ENCODE measurements at places on chromosomes 1 and 21.
A peak's percentile ranks its signal among the peaks of the same experiment; 100 is the strongest.

GRCh38 chr1:112744009-112744578 is 29.0 kb upstream of the PPM1J start:
- DNase-seq = no peak

GRCh38 chr1:157288996-157289395 is 150.8 kb upstream of the ETV3 start:
- no peak for DNase-seq

DNA sequence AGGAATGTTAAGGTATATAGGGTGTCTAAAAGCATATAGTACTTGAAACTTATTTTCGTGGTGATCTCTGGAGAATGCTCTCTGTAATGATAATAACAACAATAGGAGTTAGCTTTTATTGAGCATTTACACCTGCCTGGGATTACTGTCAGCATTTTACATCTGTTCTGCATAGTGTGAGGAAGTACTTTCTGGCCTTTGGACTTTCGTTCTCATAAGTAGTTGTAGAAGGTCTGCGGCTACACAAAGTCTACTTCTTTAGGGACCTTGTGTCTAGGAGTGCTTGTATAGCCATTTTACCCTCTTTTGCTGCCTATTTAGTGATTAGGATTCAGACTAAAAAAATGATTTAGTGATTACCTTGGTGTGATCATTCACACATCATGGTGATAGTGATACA is 103.6 kb upstream of the GPR52 start:
- no peak for DNase-seq

GRCh38 chr1:156615946-156616345 is 3.3 kb upstream of the HAPLN2 start:
- DNase-seq = peak; percentile 57

DNA sequence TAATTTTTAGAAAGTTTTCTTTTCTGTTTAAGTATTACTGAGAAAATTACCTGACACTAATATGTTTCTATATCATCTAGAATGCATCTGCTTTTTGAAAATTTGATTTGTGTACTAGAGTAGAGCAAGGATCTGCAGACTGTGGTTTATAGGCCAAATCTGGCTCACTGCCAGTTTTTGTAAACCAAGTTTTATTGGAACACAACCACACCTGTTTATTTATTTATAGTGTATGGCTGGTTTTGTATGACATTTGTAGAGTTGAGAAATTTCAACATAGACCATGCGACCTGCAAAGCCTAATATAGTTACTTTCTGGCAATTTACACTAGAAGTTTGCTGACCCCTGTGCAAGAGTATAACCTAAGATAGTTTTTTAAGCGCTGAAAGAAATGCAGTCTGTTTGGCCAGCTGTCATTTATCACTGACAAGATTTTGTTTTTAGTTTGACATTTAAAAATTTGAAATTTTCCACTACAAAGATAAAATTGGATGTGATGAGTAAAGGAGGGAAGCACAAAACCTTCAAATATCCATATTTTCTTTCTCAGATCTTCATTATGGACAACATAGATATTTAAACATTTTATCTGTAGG is 36.1 kb upstream of the CACYBP start:
- DNase-seq = no peak

DNA sequence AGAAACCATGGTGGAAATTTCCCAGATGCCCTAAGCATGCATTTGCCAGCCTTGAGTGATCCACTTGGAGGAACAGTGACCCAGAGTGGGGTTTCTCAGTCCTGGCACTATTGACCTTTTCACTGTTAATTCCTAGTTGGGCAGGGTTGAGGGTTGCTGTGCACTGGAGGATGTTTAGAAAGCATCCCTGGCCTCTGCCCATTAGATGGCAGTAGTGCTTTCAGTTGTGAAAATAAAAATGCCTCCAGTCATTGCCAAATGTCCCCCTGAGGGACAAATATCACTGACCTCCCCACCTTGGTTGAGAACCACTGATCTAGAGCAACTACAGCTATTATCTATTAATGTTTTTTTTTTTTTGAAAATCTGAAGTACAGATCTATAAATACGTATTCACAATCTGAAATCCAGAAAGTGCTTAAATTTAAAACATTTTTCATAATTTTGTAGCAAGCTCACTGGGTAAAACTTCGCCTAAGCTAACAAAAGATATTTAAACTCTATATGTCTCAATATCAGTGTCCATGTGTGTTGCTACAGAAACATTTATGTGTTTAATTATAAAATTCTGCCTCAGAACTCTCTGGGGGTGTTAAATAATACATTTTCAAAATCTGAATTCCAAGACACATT is 27.3 kb downstream of the F3 start:
- peak; percentile 31 for DNase-seq

GRCh38 chr1:111290630-111291029 is at the start of gene CHIA:
Gene CHIA (plus strand): TSS chr1:111290851. CDS start chr1:111310468, 19,617 bp downstream.
- DNase-seq = no peak

GRCh38 chr1:180231506-180231921 is 1.4 kb downstream of the LHX4 start:
- no peak for DNase-seq

DNA sequence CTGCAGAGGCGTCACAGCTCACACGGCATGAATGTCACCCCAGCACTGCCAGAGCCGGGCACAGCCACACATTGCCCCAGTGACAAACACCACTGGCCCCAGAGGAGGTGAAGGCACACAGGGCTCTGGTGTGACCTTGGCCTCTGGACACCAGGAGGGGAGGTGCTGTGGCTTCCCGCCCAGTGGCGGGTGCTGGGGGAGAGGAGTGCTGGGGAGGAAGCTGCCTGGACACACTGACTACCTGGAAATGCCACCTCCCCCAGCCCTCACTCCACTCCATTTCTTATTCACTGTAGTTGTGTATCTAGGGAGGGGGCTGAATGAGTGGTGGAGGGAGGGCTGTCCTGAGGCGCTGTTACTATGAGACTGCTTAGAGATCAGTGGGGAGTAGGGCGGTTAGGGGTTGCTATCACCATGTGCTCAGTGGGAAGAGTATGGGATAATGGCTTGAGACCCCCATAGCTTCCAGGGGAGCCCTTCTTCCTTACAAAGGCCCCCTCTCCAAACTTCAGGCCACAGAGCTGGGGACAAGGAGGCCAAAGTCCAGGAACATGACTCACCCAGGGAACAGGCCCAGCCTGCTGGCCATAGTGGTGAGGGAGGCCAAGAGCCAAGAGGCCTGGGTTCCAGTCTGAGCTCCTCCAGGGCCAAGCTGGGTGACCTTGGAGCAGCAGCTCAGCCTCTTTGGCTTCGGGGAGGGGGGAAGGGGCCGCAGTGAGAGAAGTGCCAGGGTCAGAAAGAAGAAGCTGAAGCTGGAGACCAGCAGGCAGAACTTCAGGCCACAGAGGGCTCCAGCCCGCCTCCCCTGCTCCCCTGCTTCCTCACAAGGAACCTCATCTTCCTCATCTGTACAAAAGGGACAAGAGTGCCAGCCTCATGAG is 40.1 kb downstream of the AHDC1 start:
- no peak for DNase-seq

DNA sequence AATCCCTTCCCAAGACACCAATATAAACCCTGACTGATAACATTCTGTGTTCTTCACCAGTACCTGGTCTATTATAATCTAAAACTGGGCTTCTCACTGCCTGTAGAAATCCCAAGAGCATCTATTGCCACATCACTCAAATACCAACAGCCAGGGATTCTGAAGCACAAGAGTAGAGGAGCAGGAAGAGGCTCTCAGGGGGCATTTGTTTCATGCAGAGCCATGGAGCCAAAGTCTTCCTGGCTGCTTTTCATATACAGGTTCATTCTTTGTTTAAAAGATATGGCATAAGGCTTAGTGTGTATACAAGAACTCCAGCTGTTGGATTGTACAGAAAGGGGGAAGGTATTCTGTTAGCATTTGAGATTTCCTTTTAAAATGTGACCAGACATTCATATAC is 38.2 kb upstream of the USH2A start:
- no peak for DNase-seq

GRCh38 chr1:240621249-240621648 is 9.3 kb upstream of the GREM2 start:
- no peak for DNase-seq

GRCh38 chr1:86795316-86795715 is 90.9 kb downstream of the SH3GLB1 start:
- no peak for DNase-seq

GRCh38 chr1:116586741-116587143 is 15.9 kb upstream of the CD58 start:
- DNase-seq = no peak

- no peak for DNase-seq
Measured at GRCh38 chr1:47611992-47612391, 174.1 kb downstream of the FOXD2 start.

GRCh38 chr1:226708342-226708780 is 30.7 kb downstream of the ITPKB start:
- DNase-seq = no peak

DNA sequence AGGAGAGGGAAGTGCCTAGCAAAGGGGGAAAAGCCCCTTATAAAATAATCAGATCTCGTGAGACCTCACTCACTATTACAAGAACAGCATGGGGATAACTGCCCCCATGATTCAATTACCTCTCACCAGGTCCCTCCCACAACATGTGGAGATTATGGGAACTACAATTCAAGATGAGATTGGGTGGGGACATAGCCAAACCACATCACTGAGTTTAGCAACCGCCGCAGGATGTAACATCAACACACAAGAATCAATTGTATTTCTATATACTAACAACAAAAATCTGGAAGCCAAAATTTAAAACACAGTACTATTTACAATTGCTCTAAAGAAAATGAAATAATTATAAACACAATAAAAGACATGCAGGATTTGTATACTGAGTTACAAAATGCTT is 21.9 kb downstream of the DIRAS3 start:
- DNase-seq = no peak

- DNase-seq = no peak
Measured at GRCh38 chr1:203051841-203052324, 25.6 kb downstream of the PPFIA4 start.

GRCh38 chr1:107926436-107927080 is 38.4 kb downstream of the VAV3 start:
- DNase-seq = no peak

DNA sequence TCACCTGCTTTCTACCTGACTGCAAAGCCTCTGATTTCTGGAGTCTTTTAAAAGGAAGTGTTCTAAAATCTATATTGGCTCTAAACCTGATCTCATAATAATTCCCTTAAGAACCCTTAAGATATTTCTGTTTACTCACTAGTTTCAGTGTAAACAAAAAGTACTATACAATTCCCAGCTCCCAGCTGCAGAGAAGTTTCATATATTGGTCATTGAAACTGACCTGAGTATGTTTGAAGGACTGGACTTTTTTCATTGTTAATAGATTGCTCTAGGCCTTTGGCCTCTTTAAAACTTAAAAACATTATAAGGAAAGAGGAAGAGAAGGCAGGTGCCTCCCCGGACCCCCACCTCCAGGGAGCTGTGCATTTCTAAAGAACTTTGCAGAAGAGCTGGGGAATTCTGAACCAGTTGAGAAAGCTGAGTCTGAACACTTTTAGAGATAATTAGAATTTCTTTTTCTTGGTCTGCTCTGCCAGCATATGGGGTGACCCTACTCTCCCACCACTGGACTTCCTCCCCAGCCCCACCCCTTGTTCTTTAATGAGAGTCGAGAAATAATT is 23.7 kb downstream of the CLIC6 start:
- no peak for DNase-seq

GRCh38 chr1:216448011-216448510 is 24.8 kb upstream of the USH2A start:
- no peak for DNase-seq

- DNase-seq = peak; percentile 55
Measured at GRCh38 chr1:157156058-157156541, 17.9 kb upstream of the ETV3 start.

DNA sequence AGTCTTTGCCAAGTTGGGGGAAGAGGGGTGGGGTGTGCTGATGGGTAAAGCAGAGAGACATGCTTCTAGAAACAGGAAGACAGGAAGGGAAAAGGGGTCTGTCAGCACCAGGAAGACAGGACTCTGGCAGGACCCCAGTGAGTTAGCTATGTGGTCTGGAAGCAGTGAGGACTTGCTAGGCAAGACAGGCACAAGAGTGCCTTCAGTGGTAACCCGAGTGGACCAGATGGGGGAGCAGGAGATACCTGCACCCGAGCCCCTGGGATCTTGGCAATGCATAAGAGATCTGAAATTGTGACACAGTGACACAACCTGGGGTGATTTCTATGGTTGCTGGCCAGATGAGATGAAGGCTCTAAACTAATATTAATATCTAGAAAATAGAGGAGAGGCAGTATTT is 7.0 kb downstream of the TLR5 start:
- DNase-seq = no peak

DNA sequence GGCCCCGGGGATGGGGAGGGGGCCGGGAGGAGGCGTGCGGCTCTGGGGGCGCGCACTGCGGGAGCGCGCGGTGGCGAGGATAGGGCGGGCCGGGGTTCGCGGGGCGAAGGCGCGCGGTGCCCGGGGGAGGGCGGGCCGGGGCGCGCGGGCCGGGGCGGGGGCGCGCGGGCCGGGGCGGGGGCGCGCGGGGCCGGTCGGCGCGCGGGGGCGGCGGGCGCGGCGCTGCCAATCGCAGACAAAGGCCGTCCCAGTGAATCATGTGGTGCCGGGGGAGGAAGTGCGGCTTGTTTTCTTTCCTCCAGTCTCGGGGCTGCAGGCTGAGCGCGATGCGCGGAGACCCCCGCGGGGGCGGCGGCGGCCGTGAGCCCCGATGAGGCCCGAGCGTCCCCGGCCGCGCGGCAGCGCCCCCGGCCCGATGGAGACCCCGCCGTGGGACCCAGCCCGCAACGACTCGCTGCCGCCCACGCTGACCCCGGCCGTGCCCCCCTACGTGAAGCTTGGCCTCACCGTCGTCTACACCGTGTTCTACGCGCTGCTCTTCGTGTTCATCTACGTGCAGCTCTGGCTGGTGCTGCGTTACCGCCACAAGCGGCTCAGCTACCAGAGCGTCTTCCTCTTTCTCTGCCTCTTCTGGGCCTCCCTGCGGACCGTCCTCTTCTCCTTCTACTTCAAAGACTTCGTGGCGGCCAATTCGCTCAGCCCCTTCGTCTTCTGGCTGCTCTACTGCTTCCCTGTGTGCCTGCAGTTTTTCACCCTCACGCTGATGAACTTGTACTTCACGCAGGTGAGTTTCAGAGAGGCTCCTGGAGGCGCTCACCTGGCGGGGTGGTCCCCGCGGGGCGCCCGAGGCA is at the start of gene GPR137B:
TSS of gene GPR137B (plus strand) at position 287 of the 851 bp plus-strand sequence. CDS start at position 371, 84 bp downstream.
- DNase-seq = peak; percentile 63

DNA sequence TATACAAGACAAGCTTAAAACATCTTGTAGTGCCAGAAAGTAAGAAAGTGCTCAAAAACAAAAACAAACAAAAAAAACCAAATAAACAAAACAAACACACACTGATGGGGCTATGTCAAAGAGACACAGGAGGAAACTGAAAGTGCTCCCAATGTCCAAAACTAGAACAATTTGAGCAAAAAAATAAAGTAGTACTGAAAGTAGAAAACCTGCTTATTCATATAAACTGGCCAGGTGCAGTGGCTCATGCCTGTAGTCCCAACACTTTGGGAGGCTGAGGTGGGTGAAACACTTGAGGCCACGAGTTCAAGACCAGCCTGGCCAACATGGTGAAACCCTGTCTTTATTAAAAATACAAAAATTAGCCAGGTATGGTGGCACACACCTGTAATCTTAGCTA is 129.9 kb downstream of the GLUL start:
- DNase-seq = no peak

GRCh38 chr1:115428676-115429075 is 90.6 kb upstream of the NGF start:
- no peak for DNase-seq

Measured in midbrain (tissue), 1 donor.